ENCODE measurements at places on chromosomes 2 and 18. TPM values are rescaled to one million over a fixed set of nuclear protein-coding genes. Genes with fewer than 3 reads are reported as not detected.

GRCh38 chr2:69917852-69918251 is 2.9 kb downstream of the MXD1 start:
- H3K36me3 ChIP-seq, result peaks cover 15% of the 10 kb centered on the region
- H3K4me3 ChIP-seq, result peak overlapping the region; percentile 90
- H3K27me3 ChIP-seq, result no peaks in the 10 kb centered on the region
- DNase-seq, result no peak
- H3K27ac ChIP-seq, result peak overlapping the region; percentile 86

Gene LOXHD1
- total RNA-seq, result 0.05 TPM

Gene SIX3
- not detected for total RNA-seq

Gene DCDC2C
- total RNA-seq, result not detected

- no peak overlapping the region for H3K27ac ChIP-seq
- no peaks in the 10 kb centered on the region for H3K27me3 ChIP-seq
- H3K4me1 ChIP-seq, result no peaks in the 10 kb centered on the region
- no peak for DNase-seq
- H3K4me3 ChIP-seq, result no peak overlapping the region
- no peaks in the 10 kb centered on the region for H3K36me3 ChIP-seq
Observed at GRCh38 chr2:183809404-183809803, 685.2 kb downstream of the NUP35 start.

DNA sequence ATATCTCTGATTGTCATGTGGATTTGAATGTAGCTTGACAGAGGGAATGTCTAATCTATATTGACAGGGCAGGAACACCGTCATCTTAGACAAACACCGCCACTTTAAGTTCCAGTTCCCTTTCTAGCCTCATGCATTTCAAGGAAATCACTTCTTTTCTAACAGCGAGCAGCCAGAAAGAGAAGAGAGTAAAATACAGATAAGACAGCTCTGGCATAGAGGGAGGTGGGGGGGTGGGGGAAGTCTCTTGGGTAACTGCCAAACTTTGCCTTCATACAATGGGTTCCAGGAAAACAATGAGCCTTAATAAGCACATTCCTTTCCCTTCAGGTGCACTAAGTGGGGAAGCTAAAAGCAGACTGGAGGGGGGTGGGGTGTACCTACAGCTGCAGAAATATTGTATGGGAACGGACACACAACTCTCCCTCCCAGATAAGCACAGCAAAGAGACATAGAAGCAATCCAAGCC is 37.2 kb downstream of the CASP10 start:
- peak overlapping the region; percentile 34 for H3K27ac ChIP-seq
- H3K4me3 ChIP-seq, result no peak overlapping the region
- no peaks in the 10 kb centered on the region for H3K27me3 ChIP-seq
- DNase-seq, result no peak

DNA sequence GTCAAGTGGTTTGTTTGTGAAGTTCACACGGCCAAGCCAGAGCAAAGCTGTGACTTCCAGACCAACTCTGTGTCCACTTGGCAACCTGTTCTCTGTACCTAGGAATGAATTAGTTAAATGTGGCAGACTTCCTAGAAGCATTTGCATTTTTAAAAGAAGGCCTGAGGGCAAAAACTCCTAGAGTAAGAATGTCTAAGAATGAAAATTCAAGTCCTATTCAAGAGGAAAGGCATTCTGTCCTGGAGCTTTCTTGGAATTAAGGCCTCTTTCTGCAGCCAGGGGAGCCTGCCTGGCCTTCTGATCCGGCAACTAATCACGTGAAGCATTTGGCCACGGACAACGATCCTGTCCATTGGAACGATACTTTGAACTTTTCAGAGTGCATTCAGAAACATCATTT is 155.0 kb downstream of the SETBP1 start:
- H3K27ac ChIP-seq, result no peak overlapping the region
- H3K27me3 ChIP-seq, result no peaks in the 10 kb centered on the region
- H3K4me3 ChIP-seq, result no peak overlapping the region
- H3K36me3 ChIP-seq, result no peaks in the 10 kb centered on the region

Gene GRB14
- total RNA-seq, result not detected

- peak overlapping the region; percentile 100 for H3K27ac ChIP-seq
- H3K4me1 ChIP-seq, result peaks cover 24% of the 10 kb centered on the region
- peak overlapping the region; percentile 100 for H3K4me3 ChIP-seq
- DNase-seq, result no peak
Observed at GRCh38 chr18:54358495-54359040, 862 bp downstream of the C18orf54 start.

GRCh38 chr2:232900811-232901735 is 31.0 kb downstream of the SNORC start:
- no peak for DNase-seq
- no peaks in the 10 kb centered on the region for H3K36me3 ChIP-seq
- H3K4me1 ChIP-seq, result peaks cover 15% of the 10 kb centered on the region
- no peaks in the 10 kb centered on the region for H3K27me3 ChIP-seq
- H3K4me3 ChIP-seq, result peak overlapping the region; percentile 6
- no peak overlapping the region for H3K27ac ChIP-seq

GRCh38 chr2:106519767-106520166 is 32.6 kb downstream of the CD8B2 start:
- peaks cover 6% of the 10 kb centered on the region for H3K36me3 ChIP-seq
- no peaks in the 10 kb centered on the region for H3K27me3 ChIP-seq
- H3K27ac ChIP-seq, result no peak overlapping the region
- peaks cover 7% of the 10 kb centered on the region for H3K4me1 ChIP-seq
- H3K4me3 ChIP-seq, result no peak overlapping the region

DNA sequence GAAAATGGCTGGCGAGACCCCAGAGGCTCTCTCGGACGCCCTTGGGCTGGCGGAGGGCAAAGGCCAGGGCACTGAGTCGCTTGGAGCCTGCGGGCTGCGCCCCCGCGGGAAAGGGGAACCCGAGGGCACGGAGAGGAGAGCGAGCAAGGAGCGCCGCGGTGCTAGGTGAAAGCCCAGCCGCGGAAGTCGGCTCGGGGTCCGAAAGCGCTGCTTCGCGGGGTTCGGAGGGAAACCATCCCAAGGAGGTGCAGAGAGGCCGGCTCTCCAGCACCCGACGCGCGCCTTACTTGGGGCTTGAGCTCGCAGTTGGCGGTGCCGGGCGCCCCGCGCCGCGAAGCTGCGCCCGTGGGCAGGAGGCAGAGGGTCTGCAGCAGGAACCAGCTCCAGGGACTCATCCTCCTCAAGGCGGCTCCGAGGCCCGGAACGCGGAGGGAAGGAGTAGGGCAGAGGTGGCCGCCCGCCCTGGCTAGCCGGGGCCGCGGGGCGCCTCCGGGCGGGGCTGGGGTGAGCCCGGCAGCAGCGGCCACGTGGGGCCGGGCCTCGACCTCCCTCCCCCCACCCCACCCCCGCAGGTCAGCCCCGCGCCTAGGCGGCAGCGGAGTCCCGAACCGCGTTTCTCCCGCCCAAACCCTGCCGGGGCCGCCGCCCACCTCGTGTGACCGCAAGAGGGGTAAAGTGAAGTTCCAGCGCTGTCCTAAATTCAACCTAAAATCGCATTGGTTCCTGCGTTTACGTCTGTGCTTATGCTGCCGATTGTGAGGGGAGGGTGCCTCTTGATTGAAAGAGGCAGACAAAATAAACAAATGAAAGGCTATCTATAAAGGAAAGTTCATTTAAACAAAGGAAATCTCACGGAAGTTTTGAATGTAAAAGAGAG is at the start of gene TRABD2A:
TSS of gene TRABD2A (minus strand) at position 440 of the 877 bp plus-strand sequence. CDS start at position 395, 45 bp downstream.
- H3K4me3 ChIP-seq, result peak within 1 kb of the TSS; percentile 94
- peak; percentile 67 for DNase-seq

GRCh38 chr2:185700883-185701282 is 37.7 kb upstream of the FSIP2 start:
- DNase-seq, result no peak
- H3K36me3 ChIP-seq, result no peaks in the 10 kb centered on the region
- H3K27ac ChIP-seq, result no peak overlapping the region
- H3K4me3 ChIP-seq, result no peak overlapping the region

DNA sequence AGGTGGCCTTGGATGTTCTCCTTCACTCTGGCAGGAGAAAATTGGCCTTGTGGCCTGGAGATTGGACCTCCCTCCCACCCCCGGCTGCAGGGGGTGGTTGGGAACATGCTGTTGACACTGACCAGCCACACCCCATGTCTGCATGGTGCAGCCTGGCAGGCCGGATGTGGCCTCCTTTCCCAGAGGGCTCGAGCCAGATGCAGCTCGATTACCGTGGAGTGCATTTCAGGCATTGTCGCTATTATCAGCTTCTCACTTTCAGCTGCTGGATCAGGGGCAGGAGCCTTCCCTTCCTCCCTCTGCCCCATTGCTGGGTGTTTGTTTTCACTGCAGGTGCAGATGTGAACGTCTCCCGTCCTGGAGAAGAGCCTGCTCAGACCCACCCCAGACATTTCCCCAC is 211.0 kb upstream of the SIX2 start:
- no peaks in the 10 kb centered on the region for H3K36me3 ChIP-seq
- H3K4me3 ChIP-seq, result no peak overlapping the region
- peaks cover 34% of the 10 kb centered on the region for H3K27me3 ChIP-seq

GRCh38 chr18:37985126-37985525 is 419.5 kb upstream of the CELF4 start:
- no peak overlapping the region for H3K4me3 ChIP-seq
- no peak overlapping the region for H3K27ac ChIP-seq
- H3K36me3 ChIP-seq, result no peaks in the 10 kb centered on the region

Gene KATNAL2
- 1.7 TPM for total RNA-seq

DNA sequence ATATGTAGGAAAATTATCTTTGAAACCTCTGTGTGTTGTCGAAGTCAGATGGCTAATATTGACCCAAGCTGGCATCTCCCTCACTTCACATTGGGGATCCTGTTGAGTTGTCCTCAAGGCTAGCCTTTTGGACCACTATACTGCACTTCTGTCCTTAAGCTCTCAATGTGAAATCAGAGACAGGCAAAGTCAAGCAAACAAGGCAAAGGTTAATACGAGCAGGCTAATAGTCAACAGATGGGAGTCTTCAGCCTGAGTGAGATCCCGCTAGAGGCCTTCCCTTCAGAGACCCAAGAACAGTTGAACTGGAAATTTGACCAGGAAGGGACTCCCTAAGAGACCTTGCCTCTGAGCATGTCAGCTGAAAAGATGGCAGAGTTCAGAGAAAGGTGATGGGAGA is 475.4 kb downstream of the PARD3B start:
- no peak for DNase-seq
- no peak overlapping the region for H3K4me3 ChIP-seq
- peaks cover 21% of the 10 kb centered on the region for H3K4me1 ChIP-seq
- H3K27me3 ChIP-seq, result no peaks in the 10 kb centered on the region
- no peak overlapping the region for H3K27ac ChIP-seq
- H3K36me3 ChIP-seq, result no peaks in the 10 kb centered on the region

Gene CTIF
- 4.6 TPM for total RNA-seq

GRCh38 chr2:213306316-213306942 is 22.2 kb downstream of the SPAG16 start:
- H3K4me3 ChIP-seq, result no peak overlapping the region
- peaks cover 38% of the 10 kb centered on the region for H3K36me3 ChIP-seq
- no peak overlapping the region for H3K27ac ChIP-seq
- no peaks in the 10 kb centered on the region for H3K27me3 ChIP-seq
- DNase-seq, result no peak

- no peaks in the 10 kb centered on the region for H3K4me1 ChIP-seq
- no peak for DNase-seq
- no peak overlapping the region for H3K4me3 ChIP-seq
- no peaks in the 10 kb centered on the region for H3K36me3 ChIP-seq
- no peak overlapping the region for H3K27ac ChIP-seq
Observed at GRCh38 chr2:13030606-13031005, 313.9 kb downstream of the TRIB2 start.

Gene IGFBP2
- 7.4 TPM for total RNA-seq

- H3K4me1 ChIP-seq, result peaks cover 27% of the 10 kb centered on the region
- no peaks in the 10 kb centered on the region for H3K36me3 ChIP-seq
- peak overlapping the region; percentile 89 for H3K4me3 ChIP-seq
- peaks cover 23% of the 10 kb centered on the region for H3K27me3 ChIP-seq
- DNase-seq, result peak; percentile 39
- H3K27ac ChIP-seq, result no peak overlapping the region
Observed at GRCh38 chr18:35376393-35376741, 770 bp downstream of the ZNF396 start.

DNA sequence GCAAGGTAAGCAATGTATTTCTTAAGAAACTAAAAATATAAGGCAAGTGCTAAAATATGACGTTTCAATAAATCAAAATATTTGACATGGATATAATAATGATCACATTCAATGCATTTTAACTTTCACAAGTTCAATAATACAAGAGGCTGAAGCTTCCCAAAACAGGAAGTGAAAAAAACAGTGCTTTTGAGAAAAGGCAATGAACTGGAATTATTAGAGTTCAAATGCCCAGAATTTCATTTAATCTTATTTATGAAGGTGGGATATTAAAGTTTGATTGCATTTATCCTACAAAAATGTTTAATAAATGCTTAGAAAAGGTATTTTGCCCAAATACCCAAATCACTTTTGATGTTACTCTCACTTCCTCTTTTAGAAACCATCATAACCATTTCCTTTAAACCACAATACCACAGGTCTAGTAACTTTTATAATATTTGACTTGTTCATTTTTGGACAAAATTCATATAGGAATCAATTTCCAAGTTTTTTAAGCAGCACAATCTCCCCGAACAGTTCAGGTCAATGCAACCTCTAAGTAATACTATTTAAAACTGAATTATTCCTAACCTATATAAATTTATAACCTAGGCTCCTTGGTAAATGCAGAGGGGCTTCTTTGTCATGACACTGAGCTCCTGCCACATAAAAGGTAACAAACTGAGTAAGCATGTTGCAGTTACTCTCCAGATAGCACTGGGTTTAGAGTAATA is 2.1 kb downstream of the NCKAP1 start:
- peak overlapping the region; percentile 48 for H3K27ac ChIP-seq
- no peak for DNase-seq
- H3K36me3 ChIP-seq, result no peaks in the 10 kb centered on the region
- peaks cover 22% of the 10 kb centered on the region for H3K4me1 ChIP-seq

Gene NEB
- 1.1 TPM for total RNA-seq

- no peaks in the 10 kb centered on the region for H3K27me3 ChIP-seq
- H3K36me3 ChIP-seq, result peaks cover 4% of the 10 kb centered on the region
- DNase-seq, result no peak
Observed at GRCh38 chr2:168015274-168015953, 232.0 kb downstream of the STK39 start.

- H3K27me3 ChIP-seq, result peaks cover 6% of the 10 kb centered on the region
- H3K27ac ChIP-seq, result peak overlapping the region; percentile 58
- H3K4me3 ChIP-seq, result peak overlapping the region; percentile 8
- DNase-seq, result peak; percentile 14
Observed at GRCh38 chr18:9876867-9877654, 8.7 kb upstream of the TXNDC2 start.

GRCh38 chr2:200593905-200594304 is 8.1 kb downstream of the AOX1 start:
- no peak for DNase-seq
- no peak overlapping the region for H3K27ac ChIP-seq
- H3K27me3 ChIP-seq, result peaks cover 46% of the 10 kb centered on the region
- H3K36me3 ChIP-seq, result no peaks in the 10 kb centered on the region

GRCh38 chr2:170013802-170014551 is 164.0 kb upstream of the MYO3B start:
- H3K27ac ChIP-seq, result no peak overlapping the region
- no peaks in the 10 kb centered on the region for H3K36me3 ChIP-seq
- DNase-seq, result no peak
- no peaks in the 10 kb centered on the region for H3K4me1 ChIP-seq

Gene SLC11A1
- not detected for total RNA-seq

All from activated T-cell treated with anti-CD3 and anti-CD28 coated beads, Interleukin-2, amount 50 U/mL, for 72 hours (primary cell).